ENCODE measurements at places on chromosomes 2 and 18. TPM values are rescaled to one million over a fixed set of nuclear protein-coding genes. Genes with fewer than 3 reads are reported as not detected.

The GPR35 gene
- total RNA-seq, result 0.51 TPM

The L3MBTL4 gene
- 45.7 TPM for total RNA-seq

DNA sequence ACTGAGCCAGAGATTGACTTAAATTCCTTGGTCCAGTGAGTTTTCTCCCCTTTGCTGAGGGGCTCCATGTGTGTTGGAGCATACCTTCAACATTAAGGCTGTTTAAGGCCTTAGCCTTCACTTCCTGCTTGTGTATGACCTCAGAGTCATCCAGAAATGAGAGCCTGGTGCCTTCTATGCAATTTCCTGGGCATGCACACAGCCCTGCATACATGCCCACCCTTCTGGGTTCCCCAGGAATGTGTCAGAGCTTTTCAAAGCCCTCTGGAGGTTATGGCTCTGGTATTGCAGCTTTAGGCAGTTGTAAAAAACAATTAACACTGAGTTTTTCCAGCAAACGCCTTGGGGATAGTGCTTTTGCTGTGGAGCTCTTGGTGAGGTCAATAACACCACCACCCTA, 16.7 kb downstream of the IL1R1 start:
- DNase-seq, result no peak

- no peak for DNase-seq
Measured at GRCh38 chr2:152347076-152347475, 12.1 kb downstream of the FMNL2 start.

The NOTO gene
- total RNA-seq, result not detected

DNA sequence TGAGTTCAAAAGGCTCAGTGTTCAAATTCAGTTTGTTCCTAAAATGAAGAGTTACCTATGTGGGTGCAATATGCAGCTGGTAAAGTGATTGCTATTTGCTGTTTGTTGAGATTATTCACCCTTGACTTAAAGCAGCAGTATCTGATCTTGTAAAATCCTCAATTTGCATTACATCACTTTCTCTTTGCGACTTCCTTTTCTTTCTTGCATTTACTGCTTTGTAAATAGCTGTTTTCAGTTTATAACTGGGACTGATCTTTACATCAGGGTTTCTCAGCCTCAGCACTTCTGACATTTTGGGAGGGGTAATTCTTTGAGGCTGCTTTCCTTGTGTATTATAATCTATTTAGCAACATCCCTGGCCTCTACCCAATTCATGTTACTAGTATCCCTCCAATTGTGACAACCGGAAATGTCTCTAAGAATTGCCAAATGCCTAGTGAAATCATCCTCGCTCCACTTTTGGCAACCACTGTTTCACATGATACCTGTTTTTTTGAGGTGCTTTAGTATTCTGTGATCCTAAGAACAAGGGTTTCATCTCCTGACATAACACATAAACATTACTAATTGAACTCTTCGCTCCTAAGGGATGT, 12.1 kb upstream of the ERCC3 start:
- no peak for DNase-seq

- DNase-seq, result no peak
Measured at GRCh38 chr2:100784681-100785080, 35.3 kb upstream of the NPAS2 start.

GRCh38 chr2:147607379-147607778, 237.4 kb upstream of the ACVR2A start:
- no peak for DNase-seq

- DNase-seq, result no peak
Measured at GRCh38 chr2:175399326-175399725, 217.8 kb upstream of the ATP5MC3 start.

The IMPA2 gene
- 61.7 TPM for total RNA-seq

DNA sequence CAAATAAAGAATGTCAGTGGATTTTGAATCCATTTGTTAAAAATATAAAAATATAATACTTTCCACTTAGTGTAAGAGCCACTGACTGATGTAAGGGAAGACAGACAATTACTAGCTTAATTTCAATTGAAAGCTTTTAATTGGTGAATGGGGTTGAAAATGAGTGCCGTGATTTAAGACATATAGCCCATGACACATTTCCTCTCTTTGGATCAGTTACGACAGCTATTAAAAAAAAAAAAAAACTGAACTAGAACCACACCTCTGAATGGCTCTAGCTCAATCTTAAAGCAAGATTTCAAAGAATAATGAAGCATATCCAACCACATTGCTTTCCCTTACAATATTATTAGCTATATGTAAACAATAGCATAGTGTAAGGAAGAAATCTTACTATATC, 44.0 kb downstream of the CIB4 start:
- no peak for DNase-seq

The DSG4 gene
- not detected for total RNA-seq

The SGPP2 gene
- total RNA-seq, result not detected

The RAPH1 gene
- total RNA-seq, result 29.4 TPM

The TWIST2 gene
- 97.6 TPM for total RNA-seq

The SLC4A3 gene
- 2.3 TPM for total RNA-seq

The GCG gene
- total RNA-seq, result not detected

GRCh38 chr18:75784390-75784789, 356.9 kb upstream of the SMIM21 start:
- DNase-seq, result no peak

The GRHL1 gene
- total RNA-seq, result 0.59 TPM

The MBOAT2 gene
- 26.1 TPM for total RNA-seq

DNA sequence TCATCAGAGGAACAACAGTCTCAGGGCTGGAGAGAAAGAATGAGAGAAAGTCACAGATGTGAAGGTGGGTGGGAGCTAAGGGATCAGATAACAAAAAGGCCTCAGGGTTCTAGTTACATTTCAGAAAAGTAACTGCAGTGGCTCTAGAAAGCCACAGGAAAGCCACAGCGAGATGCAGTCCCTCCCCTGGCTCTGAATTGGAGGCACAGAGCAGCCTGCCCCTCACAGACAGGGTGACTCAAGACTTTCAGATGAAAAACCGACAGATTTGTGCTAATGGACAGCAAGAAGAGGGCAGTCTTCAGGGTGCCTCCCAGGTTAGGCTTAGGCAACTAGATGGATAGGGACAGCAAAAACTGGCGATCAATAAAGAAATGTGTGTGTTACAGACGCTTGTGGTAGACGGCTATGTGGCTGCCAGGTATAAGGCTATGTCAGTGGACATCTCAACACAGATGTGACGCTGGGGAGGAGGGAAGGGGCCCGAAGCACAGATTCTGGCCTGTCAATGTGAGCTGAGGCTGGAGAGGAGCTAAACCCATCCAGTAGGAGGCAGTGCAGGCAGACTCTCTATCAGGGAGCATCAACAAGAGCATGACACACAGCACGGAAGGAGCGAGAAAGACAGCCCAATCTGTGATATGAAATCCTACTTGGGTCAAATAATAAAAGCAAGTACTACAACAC, 26.2 kb downstream of the UNC50 start:
- DNase-seq, result no peak

DNA sequence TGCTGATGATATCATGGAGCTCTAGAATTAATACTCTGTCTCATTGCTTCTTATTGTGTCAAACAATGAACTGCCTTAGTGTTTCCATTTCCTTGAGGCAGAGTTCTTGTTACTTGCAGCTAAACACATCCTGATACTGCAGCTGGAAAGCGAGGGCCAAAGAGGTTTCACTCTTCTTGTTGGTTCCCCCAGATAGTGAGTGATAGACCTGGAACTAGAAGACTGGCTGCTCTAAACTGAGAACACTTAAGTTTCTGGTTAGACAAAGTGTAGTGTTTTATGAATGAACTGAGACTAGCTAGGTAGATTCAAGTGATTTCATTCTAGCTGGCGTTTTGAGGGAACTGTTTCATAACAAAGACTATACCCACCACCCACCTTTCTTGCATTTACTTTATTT, 321.7 kb downstream of the TXNL1 start:
- DNase-seq, result no peak

DNA sequence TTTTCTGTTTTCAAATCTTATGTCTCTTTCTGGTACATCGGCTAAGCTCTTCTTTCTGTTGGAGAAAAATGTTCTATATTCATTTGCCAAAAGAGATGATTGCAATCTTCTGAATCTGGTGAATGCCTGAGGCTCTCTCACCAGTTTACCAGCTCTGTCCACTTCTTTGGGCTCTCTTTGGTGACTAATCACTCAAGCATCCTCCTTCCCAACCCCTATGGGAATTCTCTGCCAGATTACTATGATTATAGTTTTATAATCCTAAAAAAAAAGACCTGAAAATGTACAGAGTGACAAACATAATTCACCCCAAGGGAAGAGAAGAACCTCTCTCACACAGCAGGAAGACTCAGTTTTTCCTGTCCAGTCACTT, 187.3 kb downstream of the CAMKMT start:
- no peak for DNase-seq

- DNase-seq, result no peak
Measured at GRCh38 chr2:149112713-149113112, 74.2 kb downstream of the LYPD6B start.

DNA sequence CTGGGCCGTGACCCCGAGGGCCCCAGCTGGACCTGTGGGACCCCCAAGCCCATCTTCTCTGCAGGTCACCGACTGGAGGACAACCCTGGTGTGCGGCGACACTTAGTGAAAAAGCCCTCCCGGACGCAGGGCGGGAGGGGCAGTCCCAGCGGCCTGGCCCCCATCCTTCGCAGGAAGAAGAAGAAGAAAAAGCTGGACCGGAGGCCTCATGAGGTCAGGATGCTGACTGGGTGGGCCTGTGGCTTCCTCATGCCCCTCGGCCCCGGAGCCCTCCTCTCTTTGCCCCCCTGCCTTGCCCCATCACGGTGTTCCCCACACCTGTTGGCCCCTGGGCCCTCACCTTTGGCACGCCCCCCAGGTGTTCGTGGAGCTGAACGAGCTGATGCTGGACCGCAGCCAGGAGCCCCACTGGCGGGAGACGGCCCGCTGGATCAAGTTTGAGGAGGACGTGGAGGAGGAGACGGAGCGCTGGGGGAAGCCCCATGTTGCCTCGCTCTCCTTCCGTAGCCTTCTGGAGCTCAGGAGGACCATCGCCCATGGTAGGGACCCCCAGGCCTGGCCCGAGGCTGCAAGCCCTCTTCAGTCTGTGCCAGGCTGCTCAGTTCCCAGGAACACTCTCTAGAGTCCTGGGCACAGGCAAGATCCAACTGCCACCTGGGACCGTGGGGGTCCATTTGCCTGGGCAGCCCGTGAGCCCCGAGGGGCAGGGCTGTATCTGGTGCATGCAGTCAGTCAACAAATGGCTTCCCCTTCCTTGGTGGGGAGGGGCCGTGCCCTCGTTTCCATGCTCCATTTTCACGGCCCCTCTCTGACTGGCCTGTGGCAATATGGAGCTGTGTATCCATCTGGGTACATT, 4.7 kb downstream of the SLC4A3 start:
- DNase-seq, result no peak

- no peak for DNase-seq
Measured at GRCh38 chr18:3059272-3059671, 46.3 kb upstream of the LPIN2 start.

DNA sequence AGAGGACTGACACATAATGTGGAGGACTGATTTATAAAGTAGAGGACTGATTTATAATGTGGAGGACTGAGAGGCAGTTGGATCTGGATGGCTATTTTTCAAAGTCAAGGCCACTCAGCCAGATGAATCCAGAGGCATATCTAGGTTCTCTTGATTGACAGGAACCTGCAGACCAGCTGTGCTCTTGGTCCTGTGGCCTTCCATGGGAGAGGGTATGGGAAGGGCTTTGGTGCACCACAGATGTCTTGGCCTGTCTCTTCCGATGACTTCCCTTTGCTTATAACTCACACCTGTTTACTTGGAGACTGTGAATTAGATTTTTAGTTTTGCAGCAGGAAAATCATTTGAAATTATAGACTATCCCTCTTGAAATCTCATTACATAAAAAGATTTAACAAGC, 32.3 kb downstream of the AGAP1 start:
- no peak for DNase-seq

The MAPRE2 gene
- 29.8 TPM for total RNA-seq

DNA sequence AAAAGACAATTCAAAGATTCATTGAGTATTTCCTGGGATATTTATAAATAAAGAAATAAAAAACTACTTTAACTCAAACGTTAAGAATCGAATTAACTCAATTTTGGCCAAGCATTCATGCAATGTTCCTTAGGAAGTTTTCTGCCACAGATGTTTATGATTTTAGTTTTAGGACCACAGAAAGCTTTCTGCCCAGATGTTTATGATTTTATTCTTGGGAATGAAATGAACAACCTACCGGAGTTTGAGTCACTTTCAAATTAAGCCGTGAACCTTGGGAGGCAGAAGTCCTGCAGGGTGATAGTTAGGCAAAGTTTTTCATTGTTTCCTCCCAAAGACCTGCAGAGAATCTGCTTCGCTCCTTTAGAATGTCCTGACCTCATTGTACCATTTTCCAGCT, 34.7 kb upstream of the MBP start:
- no peak for DNase-seq

GRCh38 chr2:17355608-17356329, 162.5 kb downstream of the RAD51AP2 start:
- no peak for DNase-seq

- no peak for DNase-seq
Measured at GRCh38 chr2:163375070-163375469, 360.7 kb downstream of the FIGN start.

The CENPA gene
- total RNA-seq, result not detected

DNA sequence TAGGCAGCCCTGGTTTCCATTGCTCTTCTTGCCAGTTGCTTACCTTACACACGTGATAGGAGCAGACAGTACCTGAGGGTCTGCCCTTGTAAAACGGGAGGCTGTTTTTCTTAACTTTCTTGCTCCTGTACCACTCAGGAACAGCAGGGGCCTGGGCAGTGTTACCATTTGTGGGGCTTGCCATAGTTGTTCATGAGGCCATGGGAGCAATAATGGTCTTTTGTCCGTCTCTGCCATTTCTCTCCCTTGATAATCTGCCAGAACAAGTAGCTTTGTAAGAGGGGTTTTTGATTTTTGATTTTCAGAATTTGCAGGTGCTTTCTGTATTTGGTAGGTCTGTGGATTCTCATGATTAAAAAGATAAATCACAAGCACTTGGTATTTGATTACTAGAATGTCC, 259.0 kb downstream of the PHLPP1 start:
- no peak for DNase-seq

- DNase-seq, result no peak
Measured at GRCh38 chr18:48320639-48320945, 88.6 kb downstream of the ZBTB7C start.

GRCh38 chr18:74139888-74140287, 7.7 kb downstream of the FBXO15 start:
- no peak for DNase-seq

Measured in uterus (tissue), 4 donors.